ENCODE measurements at places on chromosomes 11 and 22.

DNA sequence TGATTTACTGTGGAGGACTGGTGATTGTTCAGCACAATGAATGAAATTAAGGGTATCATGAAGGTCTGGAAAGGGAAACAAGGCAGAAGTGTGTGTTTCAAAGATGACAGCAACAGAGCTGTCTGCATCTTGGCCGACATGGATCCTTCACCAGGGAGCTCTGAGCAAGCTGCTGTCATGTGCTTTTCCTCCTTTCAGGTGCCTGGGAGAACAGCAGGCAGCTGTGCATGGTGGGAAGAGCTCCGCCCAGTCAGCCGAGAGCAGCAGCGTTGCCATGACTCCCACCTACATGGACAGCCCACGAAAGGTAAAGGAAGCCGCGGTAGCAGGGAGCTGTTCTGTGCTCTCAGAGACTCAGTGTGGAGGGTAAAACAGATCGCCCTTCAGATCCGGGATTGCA lies 87.1 kb upstream of the YWHAH start:
- DNase-seq: no peak

- DNase-seq: no peak
Observed at GRCh38 chr11:132770829-132771530, 761.3 kb downstream of the OPCML start.

GRCh38 chr11:70351646-70352045 lies 46.7 kb upstream of the CTTN start:
- no peak for DNase-seq

GRCh38 chr22:28441720-28442263 lies 237.8 kb downstream of the TTC28 start:
- no peak for DNase-seq

- DNase-seq: no peak
Observed at GRCh38 chr11:86977441-86978050, 22.4 kb upstream of the FZD4 start.

DNA sequence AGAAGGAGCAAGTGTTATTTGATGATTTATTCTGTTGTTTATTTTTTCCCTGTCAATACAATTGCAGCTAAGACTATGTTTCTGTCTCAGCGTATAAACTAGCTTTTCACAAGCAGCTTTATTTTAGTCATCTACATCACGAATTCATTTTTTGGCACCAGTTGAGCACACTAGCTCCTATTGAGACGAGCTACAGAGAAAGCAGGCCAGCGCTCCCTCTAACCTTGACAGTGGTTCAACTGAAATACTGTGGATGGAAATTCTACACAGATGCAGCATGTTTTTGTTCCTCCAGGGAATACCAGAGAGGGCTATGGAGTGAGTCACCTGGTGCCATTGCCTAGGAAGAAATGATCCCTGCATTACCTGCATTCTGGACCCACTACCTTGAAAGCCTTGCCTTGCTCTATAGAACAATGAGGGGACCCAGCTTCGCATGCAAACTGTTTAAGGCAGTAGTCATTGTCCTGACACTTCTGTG lies 108.2 kb upstream of the ARHGAP42 start:
- no peak for DNase-seq

DNA sequence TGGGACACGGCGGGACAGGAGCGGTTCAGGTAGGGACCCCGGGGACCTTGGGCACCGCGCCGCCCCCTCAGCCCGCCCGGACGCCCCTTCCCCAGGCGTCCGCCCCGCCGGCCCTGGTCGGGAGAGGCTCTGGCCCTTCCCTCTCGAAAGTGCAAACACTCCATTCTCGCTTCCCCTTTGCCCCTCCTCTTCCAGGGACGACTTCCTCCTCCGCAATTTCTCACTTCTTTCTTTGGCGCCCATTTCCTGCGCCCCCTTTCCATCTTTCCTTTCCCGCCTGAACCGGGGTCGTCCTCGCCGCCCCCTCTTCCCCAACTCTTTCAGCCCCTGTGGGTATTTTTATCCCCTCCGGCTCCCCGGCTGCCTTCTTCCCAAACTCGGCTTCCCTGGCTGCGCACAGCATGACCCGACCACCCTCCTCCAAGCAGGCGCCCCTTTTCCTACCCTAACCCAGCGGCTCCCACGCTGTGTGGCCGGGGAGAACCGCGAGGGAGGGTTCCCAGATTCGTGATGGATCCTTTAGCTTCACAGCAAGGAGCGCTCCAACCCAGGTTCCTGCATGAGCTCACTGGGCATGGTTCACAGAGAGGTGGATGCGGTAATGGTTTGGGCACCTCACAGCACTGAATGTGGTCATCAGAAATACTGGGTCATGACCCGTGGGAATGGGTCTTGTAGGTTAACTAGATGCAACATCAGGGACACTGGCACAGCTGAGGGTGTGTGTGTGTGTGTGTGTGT lies 689 bp downstream of the RAB39A start:
- no peak for DNase-seq

GRCh38 chr11:121795174-121795573 lies 320.8 kb downstream of the BLID start:
- no peak for DNase-seq

- no peak for DNase-seq
Observed at GRCh38 chr11:23780231-23780630, 716.6 kb upstream of the LUZP2 start.

- no peak for DNase-seq
Observed at GRCh38 chr22:22712092-22712658, 67.8 kb downstream of the GGTLC2 start.

Data from naive thymus-derived CD8-positive, alpha-beta T cell (primary cell).